ENCODE measurements at places on chromosomes 11 and 22. TPM values are rescaled to one million over a fixed set of nuclear protein-coding genes. Genes with fewer than 3 reads are reported as not detected.

Gene SMC1B
- total RNA-seq, result under 0.01 TPM

Gene UBQLNL
- 0.39 TPM for total RNA-seq

Gene C11orf91
- 0.39 TPM for total RNA-seq

Gene TSPAN32
- not detected for total RNA-seq

Gene PATE2
- not detected for total RNA-seq

Gene APOA1
- total RNA-seq, result not detected

Gene GAB4
- not detected for total RNA-seq

Gene CALCA
- total RNA-seq, result not detected

Gene ART1
- total RNA-seq, result not detected

Gene CD3E
- total RNA-seq, result not detected

Gene MEI1
- total RNA-seq, result 0.39 TPM

Gene OR5B17
- not detected for total RNA-seq

Gene TRAF6
- total RNA-seq, result 23.1 TPM

Gene PRAME
- total RNA-seq, result not detected

Gene ATP5MG
- 41.3 TPM for total RNA-seq

Gene NXPE4
- total RNA-seq, result not detected

Gene CYP2D6
- total RNA-seq, result 0.33 TPM

Gene SMTNL1
- not detected for total RNA-seq

Gene PRR33
- total RNA-seq, result not detected

Gene JAML
- total RNA-seq, result not detected

Gene MAP4K2
- total RNA-seq, result 26.6 TPM

Gene GGTLC2
- total RNA-seq, result 1.5 TPM

Gene GGT5
- 30.5 TPM for total RNA-seq

Gene DRD4
- not detected for total RNA-seq

Gene CHRM4
- under 0.01 TPM for total RNA-seq

Gene APLNR
- total RNA-seq, result not detected

Gene WNT11
- 34.4 TPM for total RNA-seq

Gene KRTAP5-9
- not detected for total RNA-seq

Gene GALNT18
- 1.1 TPM for total RNA-seq

Gene C22orf42
- not detected for total RNA-seq

Gene MIOX
- total RNA-seq, result not detected

Gene UCP2
- 2.9 TPM for total RNA-seq

Gene MRPL17
- 37.7 TPM for total RNA-seq

Gene CD44
- 33.4 TPM for total RNA-seq

Measured in placental epithelial cell (primary cell).